ENCODE measurements at places on chromosomes 1 and 21.

DNA sequence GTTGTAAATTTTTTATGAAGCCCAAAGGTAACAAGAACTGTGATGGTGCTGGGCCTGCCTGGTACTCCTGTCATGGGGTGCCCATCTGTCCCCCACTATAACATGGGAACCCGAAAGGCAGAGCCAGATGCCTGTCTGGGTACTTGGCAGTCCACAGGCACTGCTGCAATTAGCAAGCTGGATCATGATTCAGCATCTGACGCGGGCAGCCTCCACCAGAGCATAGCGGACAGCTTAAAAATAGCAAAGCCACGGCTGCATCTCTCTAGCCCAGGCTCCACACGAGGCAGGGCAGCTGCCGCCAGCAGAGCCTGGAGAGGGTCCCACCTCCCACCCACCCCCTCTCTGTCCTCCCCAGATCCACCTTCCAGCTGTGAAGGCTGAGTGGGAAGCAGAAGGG lies 22.9 kb downstream of the SUSD4 start:
- peak; percentile 63 for DNase-seq

DNA sequence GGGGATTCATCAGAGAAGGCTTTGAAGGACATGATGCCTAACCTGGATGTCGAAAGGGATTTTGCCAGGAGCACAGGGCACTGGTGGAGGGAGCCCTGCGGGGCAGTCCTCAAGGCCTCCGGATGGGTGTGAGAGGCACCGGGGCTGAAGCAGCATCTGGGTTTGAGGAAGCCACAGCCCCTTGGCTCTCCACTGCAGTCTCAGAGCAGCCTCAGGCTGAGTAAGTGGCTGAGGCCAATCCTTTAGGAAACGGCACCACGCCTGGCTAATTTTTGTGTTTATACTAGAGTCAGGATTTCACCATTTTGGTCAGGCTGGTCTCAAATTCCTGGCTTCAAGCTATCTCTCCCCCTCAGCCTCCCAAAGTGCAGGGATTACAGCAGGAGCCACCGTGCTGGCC lies 12.0 kb downstream of the ERVH48-1 start:
- DNase-seq: peak; percentile 86

DNA sequence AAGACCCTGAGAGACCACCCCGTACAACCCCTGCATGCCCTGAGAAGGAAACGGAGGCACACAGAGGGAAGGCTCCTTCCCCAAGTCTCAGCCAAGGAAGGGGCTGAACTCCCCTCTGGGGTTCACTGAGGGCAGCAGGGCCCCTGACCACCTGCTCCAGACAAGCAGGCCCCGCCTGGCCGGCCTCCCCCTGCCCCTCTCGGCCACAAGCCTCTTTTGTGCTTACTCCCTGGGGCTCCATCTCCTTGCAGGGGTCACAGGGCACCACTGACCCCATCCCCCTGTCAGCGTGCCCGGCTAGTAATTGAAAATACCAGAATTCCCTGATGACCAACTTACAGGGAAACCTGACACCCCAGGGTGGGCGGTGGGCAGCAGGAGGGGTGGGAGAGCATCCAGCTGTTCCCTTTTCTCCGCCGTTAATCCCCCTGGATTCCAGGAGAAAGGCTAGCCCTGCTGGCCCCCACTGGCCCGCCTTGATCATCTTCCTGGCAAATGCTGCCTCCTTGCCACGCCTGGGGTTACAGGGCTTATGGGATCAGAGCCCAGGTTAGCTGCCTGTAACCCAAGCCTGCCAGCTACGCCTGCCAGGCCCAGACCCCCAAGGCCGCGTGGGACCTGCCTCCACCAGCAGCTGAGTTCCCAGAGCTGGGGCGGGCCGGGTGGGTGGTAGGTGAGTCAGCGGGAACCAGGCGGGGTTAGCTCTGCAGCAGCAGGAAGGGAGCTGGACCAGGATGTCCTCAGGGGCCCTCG lies 96.1 kb downstream of the LACTBL1 start:
- peak; percentile 94 for DNase-seq

DNA sequence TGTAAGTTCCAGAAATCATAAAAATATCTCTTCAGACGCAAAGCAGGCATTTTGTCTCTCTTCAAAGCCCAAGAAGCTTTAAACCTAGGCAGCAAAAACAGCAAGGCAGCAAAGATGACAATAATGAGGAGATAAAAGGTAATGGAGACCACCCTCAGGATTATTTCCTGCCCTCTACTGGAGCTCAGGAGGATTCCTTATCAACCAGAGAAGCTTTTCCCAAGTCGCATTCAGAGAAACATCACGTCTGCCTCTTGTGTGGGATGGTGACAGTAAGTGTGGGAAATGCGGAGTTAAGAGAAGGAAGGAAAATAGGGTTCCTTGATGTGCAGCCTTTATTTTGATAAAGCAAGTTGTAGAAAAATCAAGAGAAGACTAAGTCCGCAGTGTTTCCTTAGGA lies 365.8 kb downstream of the RGS7 start:
- DNase-seq: no peak

DNA sequence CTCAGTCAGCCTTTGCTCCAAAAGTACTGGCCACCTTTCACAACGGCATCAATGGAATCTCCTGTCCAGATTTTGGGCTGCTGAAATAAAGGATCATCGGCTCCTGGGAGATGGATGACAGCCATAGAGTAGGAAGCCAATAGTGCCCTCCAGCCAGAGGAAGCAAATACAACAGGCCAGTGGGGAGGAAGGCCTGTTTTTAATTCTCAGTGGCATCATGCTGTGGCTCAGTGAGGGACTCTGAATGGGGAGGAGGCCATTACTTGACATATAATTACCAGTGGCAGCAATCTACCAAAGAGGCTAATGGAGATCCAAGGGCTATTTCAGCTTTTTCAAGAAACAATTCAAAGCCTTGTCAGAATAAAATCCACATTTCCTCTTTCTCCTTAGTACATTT lies 26.7 kb downstream of the COLGALT2 start:
- no peak for DNase-seq

DNA sequence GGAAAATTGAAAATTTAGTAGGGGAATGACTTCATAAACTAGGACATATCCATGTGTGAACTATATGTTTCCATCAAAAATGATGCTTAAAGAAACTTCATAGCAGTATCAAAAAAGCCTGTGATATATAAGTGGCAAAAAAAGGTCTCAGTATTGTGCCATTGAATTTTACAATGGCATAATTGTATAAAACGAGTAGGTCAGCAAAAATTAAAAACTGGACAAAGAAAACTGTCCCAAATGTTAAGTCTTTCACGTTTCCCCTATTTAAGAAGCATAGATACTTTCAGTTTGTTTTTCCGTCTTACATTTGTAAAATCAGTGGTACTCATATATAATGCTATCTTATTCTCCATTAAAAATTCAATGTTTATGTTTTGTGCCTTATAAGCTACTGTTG lies 43.2 kb downstream of the LRRC8B start:
- no peak for DNase-seq

DNA sequence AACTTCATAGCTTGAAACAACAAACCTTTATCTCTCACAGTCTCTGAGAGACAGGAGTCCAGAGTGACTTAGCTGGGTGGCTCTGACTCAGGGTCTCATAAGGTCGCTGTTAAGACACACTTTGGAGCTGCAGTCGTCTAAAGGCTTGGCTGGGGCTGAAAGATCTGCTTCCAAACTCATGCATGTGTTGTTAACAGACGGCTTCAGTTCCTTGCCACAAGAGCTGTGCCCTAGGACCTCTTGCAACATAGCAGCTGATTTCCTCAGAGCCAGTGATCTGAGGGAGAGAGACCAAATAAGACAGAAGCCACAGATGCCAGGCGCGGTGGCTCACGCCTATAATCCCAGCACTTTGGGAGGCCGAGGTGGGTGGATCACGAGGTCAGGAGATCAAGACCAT lies 176.8 kb downstream of the DISC1 start:
- DNase-seq: no peak

- no peak for DNase-seq
Measured at GRCh38 chr21:28127175-28127785, 865.4 kb downstream of the LTN1 start.

GRCh38 chr1:178458203-178458602 lies 38.6 kb downstream of the CLEC20A start:
- DNase-seq: no peak

DNA sequence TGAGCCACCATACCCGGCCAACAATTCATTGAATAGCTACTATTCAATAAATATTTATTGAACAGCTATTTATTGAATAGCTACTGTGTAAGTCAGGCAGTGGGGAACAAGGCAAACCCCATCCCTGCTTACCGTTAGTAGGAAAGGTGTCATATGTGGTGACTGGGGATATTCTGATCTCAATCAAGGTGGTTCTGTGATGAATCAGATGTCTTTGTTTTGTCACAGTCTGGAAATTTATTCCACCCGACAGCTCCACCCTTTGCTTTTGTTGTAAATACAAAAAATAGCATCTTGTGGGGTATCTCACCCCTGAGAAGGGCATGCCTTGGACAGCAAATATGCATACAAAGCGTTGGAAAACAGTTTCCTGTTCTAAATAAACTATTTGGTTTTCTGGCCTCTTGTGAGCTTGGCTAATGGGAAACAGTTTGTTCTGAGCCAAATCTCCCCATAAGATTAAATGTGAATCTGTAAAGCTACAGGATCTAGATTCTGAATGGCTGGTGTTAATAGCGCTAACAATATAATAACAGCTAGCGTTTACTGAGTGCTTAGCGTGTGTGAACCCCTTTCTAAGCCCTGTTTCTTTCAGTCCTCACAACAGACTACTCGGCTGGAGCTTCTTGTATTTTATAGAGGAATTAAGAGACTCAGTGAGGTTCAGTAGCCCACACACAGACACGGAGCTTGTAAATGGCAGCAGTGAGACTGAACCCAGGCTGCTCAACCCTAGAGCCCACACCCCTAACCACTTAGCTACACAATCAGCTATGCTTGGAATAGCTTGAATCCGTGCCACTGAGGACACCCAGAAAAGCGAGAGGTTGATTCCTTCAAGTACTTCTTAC lies 5.5 kb downstream of the PDPN start:
- no peak for DNase-seq

Measured in MG63 (cell line).